ENCODE measurements at places on chromosomes 13 and 19.

GRCh38 chr19:28023064-28023463 is 1189.9 kb downstream of the UQCRFS1 start:
- DNase-seq = no peak

DNA sequence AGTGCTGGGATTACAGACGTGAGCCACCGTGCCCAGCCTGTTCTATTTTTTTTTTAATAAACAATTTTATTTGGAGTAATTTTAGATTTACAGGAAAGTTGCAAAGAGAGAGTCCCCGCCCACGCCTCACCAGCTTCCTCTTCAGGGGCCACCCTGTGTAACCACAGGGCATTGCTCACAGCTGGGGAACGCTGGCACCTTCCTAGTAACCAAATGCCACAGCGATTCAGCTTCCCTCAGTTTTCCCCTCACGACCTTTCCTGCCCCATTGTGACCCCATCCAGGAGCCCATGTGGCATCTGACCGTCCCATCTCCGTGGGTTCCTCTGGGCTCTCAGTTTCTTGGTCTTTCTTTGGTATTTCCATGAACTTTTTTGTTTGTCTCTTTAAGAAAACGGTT is 83.9 kb downstream of the GNG7 start:
- peak; percentile 75 for DNase-seq

DNA sequence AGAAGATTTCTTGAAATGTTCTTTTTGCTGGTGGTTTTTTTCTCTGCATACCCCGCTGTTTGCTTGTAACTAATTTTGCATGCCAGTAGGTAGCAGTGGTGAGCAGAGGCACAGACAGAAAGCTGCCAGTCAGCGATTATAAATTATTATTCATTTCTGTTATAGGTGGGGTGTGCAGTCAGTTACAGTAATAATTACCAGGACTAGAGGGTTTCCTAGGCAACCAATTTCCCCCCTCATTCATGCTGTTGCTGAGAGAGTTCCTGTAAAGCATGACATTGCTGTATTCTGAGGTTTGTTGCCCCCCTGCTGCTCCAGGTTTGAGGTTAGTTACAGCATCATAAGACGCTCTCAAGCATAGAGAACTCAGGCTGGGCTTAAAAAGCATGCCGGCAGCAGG is 104.5 kb downstream of the URI1 start:
- no peak for DNase-seq

GRCh38 chr13:106561551-106562170 is 6.3 kb downstream of the ARGLU1 start:
- peak; percentile 32 for DNase-seq

GRCh38 chr19:42528354-42529247 is at the start of gene CEACAM1:
Gene CEACAM1, minus strand, starts transcription at chr19:42528481. Its CDS starts 107 bp downstream, at chr19:42528374.
- DNase-seq = peak; percentile 53

DNA sequence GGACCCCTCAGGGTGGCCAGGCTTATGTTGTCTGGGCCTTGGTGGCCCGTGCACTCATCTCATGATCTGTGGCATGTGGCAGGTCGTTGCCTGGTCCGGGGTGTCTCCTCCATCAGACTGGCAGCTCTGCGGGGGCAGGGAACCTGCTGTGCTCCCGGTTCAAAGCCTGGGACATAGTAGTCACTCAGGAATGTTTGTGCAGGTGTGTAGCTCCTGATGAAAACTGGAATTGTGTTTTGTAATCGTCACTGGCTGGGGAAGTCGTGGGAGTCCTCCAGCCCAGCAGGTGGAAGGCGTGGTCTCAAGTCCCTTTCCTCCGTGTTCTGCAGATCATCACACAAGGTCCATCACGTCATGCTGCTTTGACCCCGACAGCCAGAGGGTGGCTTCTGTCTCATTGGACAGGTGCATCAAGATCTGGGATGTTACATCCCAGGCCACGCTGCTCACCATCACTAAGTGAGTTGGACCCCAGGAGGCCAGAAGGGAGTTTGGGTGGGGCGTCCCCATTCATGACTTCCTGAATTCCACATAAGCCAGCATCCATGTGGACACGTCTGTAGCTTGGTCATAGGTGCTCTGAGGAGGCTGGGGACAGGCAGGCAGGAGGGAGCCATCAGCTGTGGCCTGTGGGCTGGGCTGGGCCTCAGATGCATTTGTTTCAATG is 19.1 kb downstream of the WDR88 start:
- DNase-seq = no peak

GRCh38 chr13:113734099-113734825 is 24.8 kb upstream of the TMEM255B start:
- no peak for DNase-seq

DNA sequence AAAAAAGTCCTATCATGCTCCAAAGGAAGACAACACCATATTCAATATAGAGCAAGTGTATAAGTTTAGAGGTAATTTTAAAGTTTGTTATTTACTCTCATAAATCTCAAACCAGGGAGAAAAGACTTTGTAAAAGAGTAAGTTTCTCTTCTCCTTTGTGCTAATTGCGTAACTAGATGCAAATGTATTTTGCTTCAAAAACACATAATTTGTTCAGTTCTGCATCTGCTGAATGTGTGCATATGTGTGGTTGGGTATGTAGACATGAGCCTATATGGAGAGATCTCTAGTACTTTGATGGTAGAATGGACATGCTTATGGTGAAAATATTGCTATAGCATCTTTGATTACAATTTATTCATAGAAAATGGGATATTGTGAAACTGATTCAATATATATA is 17.8 kb upstream of the MIR17HG start:
- DNase-seq = no peak

- DNase-seq = no peak
Measured at GRCh38 chr13:94352057-94352456, 127.4 kb downstream of the DCT start.

- peak; percentile 46 for DNase-seq
Measured at GRCh38 chr13:48214519-48215121, 18.4 kb upstream of the ITM2B start.

- DNase-seq = no peak
Measured at GRCh38 chr13:31441800-31442510, 242.2 kb downstream of the B3GLCT start.

- DNase-seq = no peak
Measured at GRCh38 chr13:101915331-101915730, 462.9 kb downstream of the ITGBL1 start.

GRCh38 chr19:40365613-40366401 is 17.3 kb downstream of the PLD3 start:
- DNase-seq = peak; percentile 17

GRCh38 chr13:40798380-40798779 is 9.0 kb downstream of the SLC25A15 start:
- DNase-seq = peak; percentile 22

DNA sequence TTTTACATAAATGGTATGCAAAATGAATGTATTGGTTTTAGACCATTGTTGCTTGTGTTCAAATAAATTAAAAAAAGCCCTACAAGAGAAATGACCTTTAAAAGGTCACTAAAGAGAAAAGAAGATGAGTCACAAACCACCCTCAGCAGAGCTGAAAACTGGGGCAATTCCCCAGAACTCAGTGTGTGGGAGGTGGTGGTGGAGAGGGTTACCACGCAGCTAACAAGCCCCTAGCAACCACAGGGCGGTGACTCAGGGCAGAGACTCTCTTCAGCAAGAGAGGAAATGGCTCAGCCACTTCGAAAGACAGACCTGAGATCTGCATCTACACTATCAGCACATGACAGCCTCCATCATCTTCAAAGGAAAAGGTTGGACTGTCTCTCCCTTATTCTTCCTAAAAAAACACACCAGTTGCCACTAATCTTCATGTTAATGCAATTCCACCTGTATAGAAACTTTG is 29.4 kb upstream of the NDFIP2 start:
- DNase-seq = peak; percentile 94

- DNase-seq = no peak
Measured at GRCh38 chr13:72506706-72507105, 220.7 kb downstream of the MZT1 start.

DNA sequence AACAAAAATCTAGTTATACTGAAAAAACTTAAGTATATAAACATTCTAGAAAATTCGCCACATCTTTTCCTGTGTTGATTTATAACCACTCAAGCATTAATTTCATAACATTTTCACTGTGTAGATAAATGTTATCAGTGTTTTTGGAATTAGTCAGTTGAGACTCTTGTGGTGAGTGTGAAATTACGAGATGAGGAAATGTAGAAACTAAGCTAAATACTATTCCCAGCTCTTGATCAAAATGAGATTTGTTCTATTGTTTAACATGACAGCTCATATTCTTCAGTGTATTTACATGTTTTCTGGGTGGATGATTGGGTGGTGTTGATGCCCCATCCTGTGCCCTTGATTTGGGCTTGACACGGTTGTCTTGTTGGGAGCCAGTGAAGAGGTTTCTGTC is 406.8 kb downstream of the DACH1 start:
- no peak for DNase-seq

DNA sequence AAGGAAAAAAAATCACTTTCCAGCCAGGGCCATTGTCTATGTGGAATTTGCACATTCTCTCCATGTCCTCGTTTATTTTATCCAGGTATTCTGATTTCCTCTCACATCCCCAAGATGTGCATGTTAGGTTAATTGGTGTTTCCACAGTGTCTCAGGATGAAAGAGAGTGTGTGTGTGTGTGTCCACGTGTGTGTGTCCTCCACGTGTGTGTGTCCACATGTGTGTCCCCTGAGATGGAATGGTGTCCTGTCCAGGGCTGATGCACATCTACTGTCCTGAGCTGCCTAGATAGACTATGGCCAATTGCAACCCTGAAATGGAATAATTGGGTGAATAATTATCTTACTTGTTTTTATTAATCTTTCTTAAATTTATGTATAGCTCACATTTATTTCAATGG is 2436.5 kb downstream of the PCDH9 start:
- no peak for DNase-seq

DNA sequence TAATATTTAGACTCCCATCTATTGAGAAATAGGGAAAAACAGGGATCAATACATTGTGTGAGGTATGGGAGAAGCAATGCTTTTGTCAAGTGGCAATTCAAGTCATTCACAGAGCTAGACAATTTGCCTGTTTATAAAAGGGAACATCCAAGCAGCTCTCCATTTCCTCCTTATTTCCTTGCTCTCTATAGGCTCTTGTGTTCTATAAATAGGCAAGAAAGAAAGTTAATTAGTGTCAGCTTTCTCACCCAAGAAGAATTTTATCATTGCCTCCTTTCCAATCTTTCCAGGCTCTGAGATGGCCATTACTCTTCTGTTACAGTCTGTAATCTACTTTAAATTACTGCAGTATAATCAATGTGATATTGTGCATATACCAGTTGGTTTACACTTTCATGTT is 199.9 kb downstream of the LHFPL6 start:
- DNase-seq = no peak

GRCh38 chr13:106115081-106115480 is 420.4 kb downstream of the EFNB2 start:
- DNase-seq = no peak

GRCh38 chr13:74657765-74658164 is 523.6 kb upstream of the KLF12 start:
- no peak for DNase-seq

- DNase-seq = no peak
Measured at GRCh38 chr13:32624441-32624840, 38.2 kb downstream of the PDS5B start.

DNA sequence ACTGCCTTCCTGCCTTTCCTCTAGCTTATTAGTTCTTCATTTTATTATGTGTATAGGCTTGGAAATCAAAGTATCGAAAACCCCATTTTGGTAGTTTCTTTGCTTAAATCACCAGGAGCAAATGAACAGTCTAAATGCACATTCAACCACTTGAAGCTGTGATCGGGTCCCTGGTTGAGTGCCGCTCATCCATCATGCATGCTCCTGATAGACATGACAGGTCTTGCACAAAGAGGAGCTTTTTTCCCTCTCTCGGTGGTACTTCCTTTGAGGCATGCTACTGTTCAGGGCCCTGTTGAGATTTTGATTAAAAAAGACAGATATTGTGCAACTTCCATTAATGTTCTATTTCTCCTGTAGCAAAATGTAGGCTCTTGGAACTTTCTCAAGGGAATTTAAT is 185.8 kb downstream of the OLFM4 start:
- DNase-seq = no peak

GRCh38 chr19:1698636-1699035 is 46.2 kb upstream of the TCF3 start:
- no peak for DNase-seq

- no peak for DNase-seq
Measured at GRCh38 chr19:46367426-46367825, 20.5 kb downstream of the PPP5C start.

GRCh38 chr19:29528350-29528945 is 2.7 kb downstream of the VSTM2B start:
- DNase-seq = peak; percentile 29

- no peak for DNase-seq
Measured at GRCh38 chr13:79777504-79777903, 296.5 kb downstream of the NDFIP2 start.

GRCh38 chr13:52703482-52703881 is 36.1 kb downstream of the CNMD start:
- no peak for DNase-seq

GRCh38 chr19:2353159-2353886 is 6.7 kb upstream of the TMPRSS9 start:
- DNase-seq = no peak

GRCh38 chr13:30354493-30355383 is 47.4 kb upstream of the KATNAL1 start:
- DNase-seq = no peak

GRCh38 chr19:29547981-29548380 is 22.2 kb downstream of the VSTM2B start:
- DNase-seq = no peak

- DNase-seq = peak; percentile 45
Measured at GRCh38 chr19:4916292-4917082, 7.2 kb downstream of the UHRF1 start.

DNA sequence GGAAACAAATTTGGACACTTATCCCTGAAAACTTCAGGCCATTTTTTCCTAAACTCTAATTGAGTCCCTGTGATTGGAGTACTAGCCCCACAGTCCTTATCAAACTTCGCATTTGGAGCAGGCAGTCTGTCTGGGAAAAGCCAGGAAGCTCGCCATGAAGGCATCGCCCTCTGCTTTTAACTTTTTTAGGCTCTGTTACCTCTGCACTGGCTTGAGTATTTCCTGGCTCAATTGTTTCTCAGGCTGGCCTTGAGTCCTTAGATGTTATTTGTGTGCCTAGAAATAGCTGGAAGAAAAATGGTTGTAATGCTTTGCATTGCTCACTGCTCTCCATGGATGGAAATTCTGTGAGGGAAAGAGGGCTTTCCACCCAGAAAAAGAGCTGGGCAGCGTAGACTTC is 24.2 kb downstream of the ACTN4 start:
- DNase-seq = no peak

All from CD4-positive, alpha-beta T cell treated with Interleukin-2 at 100 ng/mL for 4 hours (primary cell).